Activated CD8-positive, alpha-beta T cell treated with anti-CD3 and anti-CD28 coated beads, Interleukin-2, amount 10 ng/mL, durations not matched to agents 7 days and 5 days (primary cell): ENCODE measurements at places on chromosomes 16 and 17. TPM values are rescaled to one million over a fixed set of nuclear protein-coding genes. Genes with fewer than 3 reads are reported as not detected.

Gene USP43
- total RNA-seq, result 0.18 TPM

GRCh38 chr16:3728424-3729160 is 11.3 kb upstream of the TRAP1 start:
- H3K4me3 ChIP-seq, result no peak overlapping the region
- no peak overlapping the region for H3K27ac ChIP-seq
- DNase-seq, result no peak
- peaks cover 43% of the 10 kb centered on the region for H3K36me3 ChIP-seq
- no peaks in the 10 kb centered on the region for H3K4me1 ChIP-seq

Gene C17orf113
- total RNA-seq, result 0.24 TPM

- no peak overlapping the region for H3K4me3 ChIP-seq
- no peaks in the 10 kb centered on the region for H3K27me3 ChIP-seq
- H3K4me1 ChIP-seq, result peaks cover 2% of the 10 kb centered on the region
- DNase-seq, result no peak
- H3K27ac ChIP-seq, result peak overlapping the region; percentile 25
Observed at GRCh38 chr17:80964544-80964856, 27.1 kb upstream of the CHMP6 start.
